Ovary (tissue), 10 donors: ENCODE measurements at places on chromosomes 2 and 18.

- DNase-seq: no peak
These were observed 15.7 kb upstream of the MBP start for GRCh38 chr18:77148289-77148688.

GRCh38 chr2:217795706-217796465 is 206.9 kb downstream of the TNS1 start:
- DNase-seq: no peak

- no peak for DNase-seq
These were observed 39.4 kb downstream of the SLC14A2 start for GRCh38 chr18:45654677-45655076.

GRCh38 chr2:111666160-111666559 is 217.8 kb downstream of the ANAPC1 start:
- no peak for DNase-seq

- DNase-seq: no peak
These were observed 34.8 kb upstream of the EPG5 start for GRCh38 chr18:46001892-46002291.
